ENCODE measurements at places on chromosomes 4 and X.

DNA sequence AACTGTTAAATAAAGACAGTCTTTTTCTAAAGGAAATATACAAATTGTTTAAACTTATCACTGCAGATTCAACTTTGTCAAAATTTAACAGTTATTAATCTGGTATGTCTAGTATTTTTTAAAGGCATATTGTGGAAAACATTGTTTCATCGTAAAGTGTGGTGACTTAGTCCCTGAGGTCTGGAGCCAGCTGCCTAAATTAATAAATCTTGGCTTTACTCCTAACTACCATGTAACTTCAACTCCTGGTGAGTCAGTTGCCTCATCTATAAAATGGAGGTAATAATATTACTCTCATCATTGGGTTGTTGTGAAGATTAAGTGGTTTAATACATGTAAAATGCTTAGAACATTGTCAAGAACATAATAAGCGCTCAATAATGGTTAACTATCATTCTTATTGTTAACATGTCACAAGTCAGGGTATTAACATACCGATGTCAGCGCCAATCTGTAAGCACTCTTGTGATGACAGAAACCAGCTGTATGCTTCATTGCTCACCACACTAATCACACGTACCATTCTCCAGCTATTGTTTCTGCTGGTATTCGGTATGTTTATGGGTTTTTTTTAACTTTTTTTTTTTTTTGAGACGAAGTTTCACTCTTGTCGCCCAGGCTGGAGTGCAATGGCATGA, 14.1 kb upstream of the SMIM43 start:
- DNase-seq, result no peak

GRCh38 chr4:79338148-79338547, 12.3 kb upstream of the NAA11 start:
- DNase-seq, result no peak

GRCh38 chr4:100525686-100526085, 7.9 kb upstream of the EMCN start:
- DNase-seq, result no peak

DNA sequence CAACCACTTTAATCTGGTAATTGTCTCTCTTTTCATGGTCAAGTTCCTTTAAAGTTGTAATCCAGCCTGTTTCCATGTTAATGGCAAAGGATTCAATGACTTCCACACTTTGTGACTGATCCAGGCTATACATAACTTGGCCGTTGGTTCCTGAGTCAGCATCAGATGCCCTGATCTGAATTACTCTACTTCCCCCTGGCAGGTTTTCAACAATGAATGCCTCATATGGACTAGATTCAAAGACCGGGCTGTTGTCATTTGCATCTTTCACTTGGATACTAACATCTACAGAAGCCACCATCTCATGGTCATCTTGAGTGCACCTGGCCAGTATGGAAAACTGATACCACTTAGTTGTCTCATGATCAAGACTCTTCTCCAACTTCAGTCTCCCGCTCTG, 62.6 kb upstream of the MTNR1A start:
- no peak for DNase-seq

DNA sequence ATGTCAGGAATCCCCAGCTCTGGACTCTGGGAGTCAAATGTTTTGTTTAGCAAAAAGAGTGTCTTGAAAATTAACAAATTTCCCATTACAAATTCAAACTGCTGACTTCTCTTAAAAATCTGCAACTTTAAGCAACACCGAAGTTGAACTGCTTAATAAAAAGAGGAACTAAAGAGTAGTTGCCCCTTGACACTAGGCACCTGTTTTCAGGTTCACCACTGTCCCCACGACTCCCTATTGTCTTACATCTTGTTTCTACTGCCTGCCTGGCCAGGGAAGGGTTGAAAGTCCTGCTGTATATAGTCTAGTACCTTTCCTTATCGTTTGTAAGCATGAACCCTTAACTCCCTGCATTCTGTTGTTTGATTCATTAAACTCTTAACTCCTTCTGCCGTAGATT, 173.9 kb downstream of the SCFD2 start:
- DNase-seq, result no peak

DNA sequence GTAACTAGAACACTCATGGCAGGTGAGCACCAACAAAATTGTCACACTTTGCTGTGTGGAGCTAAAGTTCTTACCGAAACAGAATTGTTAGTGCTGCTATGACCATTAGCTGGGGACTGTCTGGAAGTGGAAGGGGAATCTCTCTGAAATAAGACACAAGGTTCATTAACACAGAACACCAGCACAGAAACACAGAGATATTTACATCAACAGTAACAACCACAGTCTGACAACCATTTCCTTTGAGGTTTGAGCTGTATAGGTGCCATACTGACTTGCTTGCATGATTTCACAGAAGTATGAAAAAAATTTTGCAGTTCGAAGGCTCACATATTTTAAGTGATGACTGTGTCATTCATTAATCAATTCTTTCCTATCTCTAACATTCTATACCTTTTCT, 109.8 kb downstream of the NYX start:
- DNase-seq, result no peak

- DNase-seq, result no peak
These were observed 237.4 kb downstream of the DCLK2 start for GRCh38 chr4:150315691-150316090.
